Muscle of back (tissue), 13 donors: ENCODE measurements at places on chromosomes 7 and 10.

DNA sequence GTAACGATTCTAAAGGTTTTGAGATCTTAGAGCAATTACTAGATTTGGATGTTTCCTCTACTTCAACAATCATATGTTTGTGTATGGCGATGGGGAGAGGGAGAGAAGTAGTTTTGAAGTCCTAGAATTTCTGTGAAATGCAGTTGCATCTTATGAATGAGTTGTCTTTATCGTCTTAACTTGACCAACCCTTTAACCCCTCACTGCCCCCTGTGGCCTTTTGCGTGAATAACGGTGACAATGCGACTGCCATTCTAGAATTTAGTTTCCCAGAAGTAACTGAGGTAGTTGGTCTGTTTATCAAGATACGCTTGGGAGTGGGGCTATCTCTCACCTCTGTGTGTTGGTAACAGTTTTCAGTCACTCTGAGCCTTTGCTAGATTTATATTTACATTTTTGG, 204.6 kb downstream of the HDAC9 start:
- DNase-seq: no peak

- DNase-seq: no peak
Measured at GRCh38 chr7:26398427-26398755, 106.7 kb downstream of the SNX10 start.

- DNase-seq: no peak
Measured at GRCh38 chr7:74299401-74299800, 10.2 kb downstream of the CLIP2 start.

DNA sequence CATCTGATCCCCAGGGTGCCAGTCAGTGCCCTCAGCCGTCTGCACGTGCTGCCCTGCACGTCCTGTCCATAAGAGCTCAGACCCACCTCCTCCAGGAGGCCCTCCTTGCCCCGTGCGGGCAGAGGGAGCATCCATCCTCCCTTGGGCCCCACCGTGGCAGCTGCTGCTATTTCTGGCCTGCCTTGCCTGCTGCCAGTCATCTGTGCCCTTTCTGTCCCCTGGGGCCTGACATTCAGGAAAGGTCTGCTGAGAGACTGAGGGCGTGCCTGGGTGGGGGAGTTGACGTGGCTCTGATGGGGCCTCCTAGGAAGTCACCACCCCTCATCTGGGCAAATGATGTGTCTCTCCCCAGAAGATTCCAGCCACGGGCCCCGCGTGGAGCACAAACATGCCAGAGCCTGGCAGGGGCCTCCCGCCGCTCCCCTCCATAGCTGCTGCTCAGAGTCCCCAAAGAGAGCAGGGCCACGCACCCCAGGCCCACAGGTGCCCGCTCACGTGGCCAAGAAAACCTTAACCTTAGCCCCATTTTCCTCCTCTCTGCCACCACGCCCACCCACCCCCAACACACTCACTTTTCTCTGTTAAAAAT, 21.8 kb downstream of the DPYSL4 start:
- DNase-seq: peak; percentile 33

GRCh38 chr7:51138123-51139085, 178.2 kb downstream of the COBL start:
- no peak for DNase-seq

DNA sequence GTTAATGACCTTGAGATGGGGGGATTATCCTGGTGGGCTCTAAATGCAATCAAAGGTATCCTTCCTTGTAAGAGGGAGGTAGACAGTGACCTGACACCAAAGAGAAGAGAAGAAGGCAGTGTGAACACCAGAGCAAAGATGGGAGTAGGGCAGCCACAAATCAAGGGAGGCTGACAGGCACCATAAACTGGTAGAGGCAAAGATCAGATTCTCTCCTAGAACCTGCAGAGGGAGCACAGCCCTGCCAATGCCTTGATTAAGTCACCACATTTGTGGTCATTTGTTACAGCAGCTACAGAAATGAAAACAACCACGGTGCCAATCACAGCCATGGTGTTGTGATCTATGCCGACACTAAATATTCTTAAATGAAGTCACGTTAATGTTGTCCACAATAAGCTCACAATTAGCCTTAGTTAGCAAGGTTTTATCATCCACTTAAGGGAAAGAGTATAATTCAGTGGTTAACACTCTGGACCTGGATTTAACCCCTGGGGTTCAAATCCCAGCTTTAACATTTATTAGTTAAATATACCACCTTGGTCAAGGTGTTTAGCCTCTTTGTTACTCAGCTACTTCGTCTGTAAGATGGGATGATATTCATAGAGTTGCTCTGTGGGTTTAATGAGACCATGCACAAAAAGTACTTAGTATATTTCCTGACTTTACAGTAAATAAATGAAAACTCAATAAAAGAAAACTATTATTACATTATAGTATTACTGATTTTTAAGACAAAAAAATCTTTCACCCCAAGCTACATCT, 70.8 kb downstream of the SGMS1 start:
- no peak for DNase-seq

GRCh38 chr7:45892407-45893035, 4.2 kb downstream of the IGFBP1 start:
- DNase-seq: no peak

- no peak for DNase-seq
Measured at GRCh38 chr7:117071551-117071950, 118.2 kb downstream of the ST7 start.

DNA sequence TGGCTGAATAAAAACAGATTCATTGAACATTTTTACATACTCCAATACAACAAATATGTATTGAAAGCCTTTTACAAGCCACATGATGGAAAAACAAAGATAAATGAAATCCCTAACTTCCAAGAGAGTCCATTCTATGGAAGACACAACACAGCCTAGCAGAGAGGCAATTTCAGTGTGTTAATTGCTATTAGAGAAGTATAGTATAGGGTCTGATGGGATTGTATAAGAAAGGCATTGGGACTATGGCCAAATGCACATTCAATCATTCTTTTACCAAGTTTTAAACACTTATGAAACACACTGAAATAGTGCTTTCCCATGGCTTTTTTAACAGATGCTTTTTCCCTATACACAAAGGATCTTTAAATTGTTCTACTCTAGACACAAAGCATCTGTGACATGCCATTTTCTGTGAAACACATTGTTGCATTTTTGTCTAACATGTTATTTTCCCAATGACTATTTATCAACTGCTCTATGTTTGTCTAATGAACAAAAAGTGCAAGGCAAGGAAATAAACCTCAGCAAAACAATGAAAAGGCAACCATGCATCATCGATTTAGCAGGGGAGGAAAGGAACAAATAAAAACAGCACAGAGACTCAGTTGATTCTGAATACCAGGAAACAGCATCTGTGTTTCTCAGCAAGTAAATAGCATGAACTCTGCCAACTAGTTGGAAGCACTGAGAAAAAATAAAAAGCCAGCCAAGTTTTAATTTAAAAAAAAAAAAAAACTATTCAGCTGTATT, 42.4 kb upstream of the PHYHIPL start:
- DNase-seq: peak; percentile 44

GRCh38 chr10:92356041-92356440, 65.1 kb downstream of the MARCHF5 start:
- no peak for DNase-seq

DNA sequence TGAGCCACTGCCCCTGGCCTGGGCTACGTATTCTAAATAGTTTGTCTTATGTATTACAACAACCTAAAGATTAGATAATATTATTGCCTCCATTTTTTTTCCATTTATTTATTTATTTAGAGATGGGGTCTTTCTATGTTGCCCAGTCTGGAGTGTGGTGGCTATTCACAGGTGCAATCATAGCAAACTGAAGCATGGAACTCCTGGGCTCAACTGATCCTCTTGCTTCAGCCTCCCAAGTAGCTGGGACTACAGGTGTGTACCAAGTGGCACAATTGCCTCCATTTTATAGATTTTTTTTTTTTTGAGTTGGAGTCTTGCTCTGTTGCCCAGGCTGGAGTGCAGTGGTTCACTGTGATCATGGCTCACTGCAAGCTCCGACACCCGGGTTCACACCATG, 6.5 kb upstream of the TRA2A start:
- no peak for DNase-seq

DNA sequence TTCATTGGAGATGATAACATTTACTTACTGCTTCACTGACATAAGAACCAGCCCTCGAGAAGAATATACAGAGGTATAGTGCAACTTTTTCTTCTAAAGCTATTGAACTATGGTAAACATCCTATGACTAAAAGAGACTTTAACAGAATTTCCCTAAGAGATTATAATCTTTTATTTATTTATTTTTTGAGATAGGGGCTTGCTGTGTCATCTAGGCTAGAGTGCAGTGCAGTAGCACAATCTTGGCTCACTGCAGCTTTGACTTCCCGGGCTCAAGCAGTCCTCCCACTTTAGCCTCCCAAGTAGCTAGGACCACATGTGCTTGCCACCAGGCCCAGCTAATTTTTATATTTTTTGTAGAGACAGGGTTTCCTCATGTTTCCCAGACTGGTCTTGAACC, 258.5 kb upstream of the FERD3L start:
- no peak for DNase-seq

GRCh38 chr7:133959505-133959904, 167.6 kb upstream of the LRGUK start:
- no peak for DNase-seq

DNA sequence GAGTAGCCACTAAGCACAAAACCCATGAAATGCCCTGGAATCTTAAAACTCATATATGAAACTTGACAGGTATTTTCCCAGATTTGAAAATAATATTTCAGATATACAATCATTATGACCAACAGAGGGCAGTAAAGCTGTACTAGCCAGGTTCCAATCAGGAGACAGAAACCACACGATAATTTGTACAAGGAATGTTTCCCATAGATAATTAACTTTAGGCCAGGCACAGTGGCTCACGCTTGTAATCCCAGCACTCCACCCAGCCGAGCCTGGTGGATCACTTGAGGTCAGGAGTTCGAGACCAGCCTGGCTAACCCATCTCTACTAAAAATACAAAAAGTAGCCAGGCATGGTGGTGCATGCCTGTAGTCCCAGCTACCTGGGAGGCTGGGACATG, 31.0 kb upstream of the NUB1 start:
- DNase-seq: no peak

DNA sequence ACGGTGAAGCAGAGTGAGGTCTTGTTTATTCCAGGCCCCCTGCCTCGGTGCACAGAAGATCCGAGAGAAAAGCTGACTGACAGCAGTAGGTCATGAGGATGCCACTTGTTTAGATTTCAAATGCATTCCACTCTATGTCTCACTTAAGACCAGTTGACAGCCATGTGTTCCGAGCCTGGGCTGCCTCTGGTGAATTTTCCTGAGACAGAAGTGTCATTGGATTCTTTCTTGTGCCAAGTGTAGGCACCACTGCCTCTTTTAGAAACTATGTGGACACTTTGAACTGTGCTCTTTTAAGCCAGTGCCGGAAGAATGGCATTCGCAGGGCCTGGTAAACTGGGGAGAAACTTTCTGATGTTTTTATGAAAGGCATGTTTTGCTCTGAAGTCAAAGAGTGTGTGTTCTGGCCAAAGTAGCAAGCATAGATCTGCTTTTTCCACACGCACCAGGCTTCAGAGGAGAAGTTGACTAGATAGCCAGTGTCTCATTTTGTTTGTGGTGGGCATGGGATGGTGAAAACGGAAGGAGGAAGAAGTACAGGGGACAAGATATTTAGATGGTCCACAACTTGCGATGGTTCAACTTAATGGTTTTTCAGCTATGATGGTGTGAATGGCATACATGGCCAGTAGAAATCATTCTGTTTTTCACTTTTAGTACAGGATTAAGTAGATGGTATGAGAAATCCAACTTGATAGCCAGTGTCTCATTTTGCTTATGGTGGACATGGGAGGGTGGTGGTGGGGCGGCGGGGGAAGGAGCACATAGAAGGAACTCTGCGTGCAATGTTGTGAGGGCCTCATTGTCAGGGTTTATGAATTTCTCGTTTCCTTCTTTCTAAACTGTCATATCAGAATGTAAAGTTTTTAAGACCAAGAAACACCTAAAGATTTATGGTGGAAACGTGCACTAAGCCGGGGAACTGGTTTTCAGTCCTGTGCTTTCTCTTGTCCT, 41.5 kb downstream of the CYP17A1 start:
- DNase-seq: no peak

DNA sequence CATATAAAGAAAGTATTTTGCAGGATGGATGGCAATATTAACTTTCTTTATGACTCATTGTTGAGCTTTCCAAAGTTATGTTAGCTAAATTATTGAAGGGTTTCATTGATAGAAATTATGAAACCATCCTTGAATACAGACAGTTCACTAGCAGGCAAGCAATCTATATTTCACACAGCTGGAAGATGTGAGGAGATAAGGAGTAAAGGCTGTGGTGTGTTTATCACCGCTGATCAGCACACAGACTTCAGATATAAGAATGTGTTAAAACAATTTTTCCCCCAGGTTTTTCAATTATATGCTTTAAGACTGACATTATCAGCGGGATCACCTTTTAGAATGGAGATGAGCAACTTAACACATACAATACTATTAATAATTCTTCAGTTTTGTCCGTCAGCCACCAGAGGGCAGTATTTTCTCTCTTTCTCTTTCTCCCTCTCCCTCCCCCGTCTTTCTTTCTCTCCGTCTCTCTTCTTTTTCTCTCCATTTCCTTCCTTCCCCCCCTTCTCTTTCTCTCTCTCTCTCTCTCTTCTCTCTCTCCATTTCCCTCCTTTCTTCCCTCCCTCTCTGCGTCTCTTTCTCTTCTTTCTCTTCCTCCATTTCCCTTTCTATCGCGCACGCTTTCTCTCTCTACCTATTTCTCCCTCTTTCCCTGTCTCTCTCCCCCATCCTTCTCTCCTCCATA, 62.9 kb upstream of the FAM171A1 start:
- peak; percentile 70 for DNase-seq

GRCh38 chr10:101670635-101671034, 24.3 kb downstream of the FBXW4 start:
- no peak for DNase-seq

GRCh38 chr7:1847260-1848001, 177.4 kb downstream of the ELFN1 start:
- DNase-seq: no peak

GRCh38 chr10:77664696-77665095, 27.1 kb upstream of the KCNMA1 start:
- DNase-seq: no peak

DNA sequence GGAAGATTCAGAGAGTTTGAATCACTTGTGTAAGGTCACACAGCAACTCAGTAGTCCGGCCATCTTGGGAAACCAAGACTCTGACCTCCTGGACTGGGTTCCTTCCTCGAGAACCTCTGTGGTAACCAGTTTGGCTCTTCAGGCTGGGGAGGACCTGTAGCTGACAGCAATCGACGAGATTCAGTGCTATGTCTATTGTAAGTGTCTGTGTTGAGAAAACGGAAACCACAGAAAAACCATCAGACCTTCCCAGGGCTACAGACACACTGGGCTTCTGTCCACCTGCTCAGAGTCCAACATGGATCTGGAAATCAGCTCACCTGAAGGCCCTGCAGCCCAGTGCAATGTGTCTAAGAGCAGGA, 403.7 kb downstream of the RPS24 start:
- DNase-seq: no peak
